ENCODE measurements at places on chromosomes 11 and 22.

GRCh38 chr11:76512851-76513653 lies 68.2 kb downstream of the EMSY start:
- no peak for DNase-seq

DNA sequence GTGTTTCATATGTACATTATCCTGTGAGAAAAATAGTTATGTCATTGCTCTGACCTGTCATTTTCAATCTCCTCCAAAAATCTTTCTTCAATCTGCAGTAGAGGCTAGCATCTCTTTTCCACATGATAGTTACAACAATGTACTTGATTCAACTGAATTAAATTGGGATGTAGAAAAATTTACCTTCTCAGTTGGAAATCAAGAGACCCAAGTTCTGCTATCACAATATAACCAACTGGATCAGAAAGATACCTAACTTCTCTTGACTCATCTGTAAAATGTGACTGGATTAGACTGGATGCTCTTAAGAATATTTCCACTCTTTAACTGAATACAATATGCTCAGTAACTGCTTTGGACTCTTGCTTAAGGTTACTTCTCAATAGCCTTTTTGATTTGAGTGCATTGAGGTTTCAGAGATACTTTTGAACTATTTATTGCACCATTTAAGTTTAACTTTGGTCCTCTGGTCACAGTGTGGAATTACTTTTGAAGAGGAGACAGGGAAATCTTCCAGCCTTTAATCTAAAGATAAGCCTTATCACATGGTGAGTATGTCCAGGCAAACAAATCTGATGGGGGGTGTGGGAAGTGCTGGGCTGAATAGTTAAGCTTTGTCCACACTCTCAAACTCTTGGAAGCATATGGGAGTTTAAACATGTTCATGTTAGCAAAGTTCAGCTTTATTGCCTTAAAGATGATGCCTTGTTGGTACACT lies 82.3 kb downstream of the YAP1 start:
- no peak for DNase-seq

DNA sequence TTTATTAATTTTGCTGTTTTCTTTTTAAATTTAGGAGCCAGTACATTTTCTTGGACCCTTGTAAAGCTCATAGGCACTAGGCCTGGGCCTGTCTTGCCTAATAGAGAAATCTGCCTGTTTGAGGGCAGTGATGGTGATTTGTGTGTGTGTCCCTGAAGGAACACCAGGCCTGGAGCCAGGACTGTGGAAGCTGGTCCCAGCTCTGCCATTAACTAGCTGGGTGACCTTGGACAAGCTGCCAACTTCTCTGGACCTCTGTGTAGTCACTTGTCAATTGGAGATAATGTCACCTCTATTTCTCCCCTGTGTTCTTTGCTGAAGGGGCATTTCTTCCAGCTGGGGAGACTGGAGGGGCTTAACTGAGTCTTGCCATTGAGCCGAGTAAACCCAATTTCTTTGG lies 16.0 kb upstream of the FTH1 start:
- DNase-seq, result no peak

DNA sequence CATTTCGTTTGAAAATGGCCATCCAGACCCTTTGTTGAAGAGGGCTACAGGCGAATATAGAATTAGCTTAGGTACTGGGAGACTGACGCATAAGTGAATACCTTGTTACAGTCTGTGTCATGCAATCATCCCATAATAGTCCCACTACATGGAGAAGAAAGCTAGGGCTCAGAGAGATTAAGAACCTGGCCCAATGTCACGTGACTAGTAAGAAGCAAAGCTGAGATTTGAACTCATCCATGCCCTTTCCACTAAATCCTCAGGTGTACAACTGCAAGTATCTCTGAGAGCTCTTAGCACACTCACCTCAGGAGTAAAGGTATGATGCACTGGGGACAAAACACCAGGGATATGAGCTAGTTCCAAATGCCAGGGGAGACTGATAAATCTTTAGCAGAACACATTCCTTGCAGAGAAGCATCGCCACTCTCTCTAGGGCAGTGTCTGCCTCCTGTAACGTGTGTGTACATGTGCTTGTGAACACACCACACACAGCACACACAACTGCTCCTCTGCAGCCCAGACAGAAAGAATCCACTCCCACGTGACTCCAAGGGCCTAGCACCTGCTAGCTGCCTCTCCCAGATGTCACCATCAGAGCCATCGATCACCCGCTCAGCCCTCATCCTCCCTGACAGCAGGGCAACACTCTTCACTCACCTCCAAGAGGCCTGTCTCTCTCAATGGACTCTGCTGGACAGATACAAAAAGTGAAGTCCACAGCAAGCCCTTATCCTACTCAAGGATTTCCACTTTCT lies 402.8 kb downstream of the NXPE2 start:
- no peak for DNase-seq

DNA sequence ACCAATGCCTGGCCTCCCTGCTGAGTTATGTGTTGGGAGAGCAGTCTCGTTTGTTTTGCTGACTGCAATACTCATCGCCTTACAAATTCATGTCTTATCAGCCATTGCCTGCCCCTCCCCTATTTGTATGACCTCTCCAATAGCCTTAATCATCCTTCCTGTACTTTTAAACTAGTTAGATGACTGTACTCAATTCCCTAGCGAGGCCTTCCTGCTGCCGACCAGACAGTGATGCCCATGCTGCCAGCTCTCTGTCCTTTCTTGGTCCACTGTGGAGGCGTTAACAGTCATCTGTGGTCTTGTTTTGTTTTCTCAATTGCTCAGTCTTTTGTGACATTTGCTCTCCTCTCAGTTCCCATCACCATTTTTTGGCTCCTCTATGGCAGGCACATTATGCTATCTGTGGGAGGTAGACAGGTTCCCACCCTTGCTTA lies 20.3 kb upstream of the YPEL1 start:
- no peak for DNase-seq

GRCh38 chr11:31106968-31107576 lies 262.5 kb downstream of the DCDC1 start:
- peak; percentile 77 for DNase-seq

DNA sequence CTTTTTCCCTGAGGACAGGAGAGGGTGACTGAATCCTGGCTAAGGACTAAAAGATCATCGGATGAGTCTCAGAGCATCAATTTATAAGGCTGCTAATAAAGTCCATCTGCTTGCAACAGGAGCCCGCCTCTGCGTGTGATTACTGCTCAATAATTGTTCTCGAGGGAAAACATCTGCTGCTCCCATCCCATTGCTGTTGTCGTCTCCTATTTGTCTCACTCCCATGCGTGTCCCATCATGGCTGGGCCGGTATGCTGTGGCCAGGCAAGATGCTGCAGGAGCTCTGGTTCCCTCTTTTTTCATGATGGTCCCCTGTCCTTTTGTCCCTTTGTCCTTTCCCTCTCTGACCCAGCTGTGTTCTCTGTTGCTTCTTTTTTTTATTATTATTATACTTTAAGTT lies 121.2 kb downstream of the SPATA19 start:
- DNase-seq, result no peak

- no peak for DNase-seq
These were observed 419.9 kb downstream of the LRRC4C start for GRCh38 chr11:41039592-41039991.

DNA sequence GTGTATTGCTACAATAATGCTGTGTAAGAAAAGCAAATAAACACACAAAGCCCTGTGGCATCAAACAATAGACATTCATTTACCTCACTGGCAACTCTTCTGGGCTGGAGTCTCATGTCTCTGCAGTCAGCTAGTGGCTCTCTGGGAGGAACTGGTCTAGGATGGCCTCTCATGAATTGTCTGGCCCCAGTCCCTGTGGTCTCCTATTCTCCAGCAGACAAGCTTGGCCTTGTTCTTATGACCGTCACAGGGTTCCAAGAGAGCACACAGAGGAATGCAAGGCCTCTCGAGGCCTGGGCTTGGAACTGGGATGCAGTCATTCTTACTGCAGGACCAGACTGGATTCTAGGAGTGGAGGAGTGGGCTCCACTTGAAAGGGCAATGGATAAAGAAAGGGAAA lies 141.2 kb upstream of the NTM start:
- no peak for DNase-seq

GRCh38 chr11:45644981-45645889 lies 20.2 kb downstream of the CHST1 start:
- DNase-seq, result no peak

DNA sequence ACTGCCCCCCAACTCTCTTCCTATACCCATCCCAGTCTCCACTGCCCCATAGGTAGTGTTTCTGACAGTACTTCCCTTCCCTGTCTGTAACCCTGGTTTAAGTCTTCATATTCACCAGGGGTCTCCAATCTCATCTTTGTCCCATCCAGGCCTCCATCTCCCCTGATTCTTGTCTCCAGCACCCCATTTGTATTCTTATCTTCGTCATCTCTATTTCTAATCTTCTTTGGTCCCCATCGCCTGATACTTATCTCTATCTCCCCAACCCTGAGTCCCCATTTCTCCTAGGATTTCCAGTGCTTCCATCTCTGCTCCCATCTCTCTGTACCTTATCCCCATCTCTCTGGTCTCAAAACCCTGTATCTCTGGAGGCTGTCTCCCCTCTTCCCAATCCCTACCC lies 1.8 kb downstream of the PHOX2A start:
- no peak for DNase-seq

GRCh38 chr11:97893612-97894011 lies 1127.1 kb upstream of the CNTN5 start:
- DNase-seq, result no peak

- DNase-seq, result no peak
These were observed 3.0 kb downstream of the GAS2L1 start for GRCh38 chr22:29309332-29310064.

DNA sequence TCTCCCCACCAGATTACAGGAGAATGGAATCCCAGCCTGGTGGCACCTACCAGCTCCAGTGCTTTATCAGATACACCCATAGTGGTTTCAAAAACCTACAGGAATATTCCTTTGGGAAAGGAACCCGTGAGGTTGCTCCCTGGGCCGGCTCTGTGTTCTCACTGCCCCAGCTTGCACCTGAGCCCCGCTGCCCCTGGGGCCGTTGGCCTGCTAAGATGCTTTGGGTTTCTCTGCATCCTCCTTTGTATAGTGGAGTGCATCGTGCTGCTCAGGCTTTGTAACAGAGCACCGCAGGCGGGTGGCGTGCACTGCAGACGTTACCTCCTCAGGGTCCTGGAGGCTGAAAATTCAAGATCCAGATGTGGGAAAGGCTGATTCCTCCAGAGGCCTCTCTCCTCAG lies 414.1 kb downstream of the BRD1 start:
- no peak for DNase-seq

DNA sequence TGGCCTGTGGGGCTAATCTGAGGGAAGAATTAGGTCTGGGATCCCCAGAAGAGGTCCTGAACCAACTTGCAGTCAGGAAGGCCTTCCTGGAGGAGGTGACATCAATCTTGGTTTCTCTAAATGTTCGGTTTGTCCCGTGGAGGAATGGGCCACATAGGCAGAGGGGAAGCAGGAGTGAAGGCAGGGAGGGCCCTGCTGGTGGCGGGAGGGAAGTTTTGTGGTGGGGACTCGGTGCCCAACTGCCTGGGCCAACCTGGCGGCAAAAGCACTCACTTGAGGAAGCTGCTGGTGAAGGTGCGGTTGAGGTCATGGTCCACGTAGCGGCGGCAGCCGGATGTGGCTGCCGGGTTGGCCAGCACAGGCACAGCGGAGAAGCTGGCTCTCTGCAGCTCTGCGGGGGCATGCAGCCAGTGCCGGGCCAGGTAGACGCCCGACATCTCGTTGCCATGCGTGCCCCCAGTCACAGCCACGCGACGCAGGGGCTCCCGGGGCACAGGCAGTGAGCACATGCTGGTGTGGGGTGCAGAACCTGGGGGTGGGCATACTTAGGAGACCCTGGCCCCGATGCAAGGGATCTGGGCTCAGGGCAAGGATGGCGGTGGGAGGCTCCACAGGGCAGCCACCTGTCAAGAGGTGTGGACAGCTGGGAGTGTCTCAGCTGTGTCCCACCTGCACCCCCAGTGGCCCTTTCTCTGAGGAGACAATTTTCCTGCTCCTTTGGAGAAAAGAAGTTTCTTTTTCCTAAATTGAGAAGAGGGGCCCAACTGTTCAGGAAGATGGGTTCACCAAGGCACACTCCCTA lies 3.8 kb downstream of the ACY3 start:
- no peak for DNase-seq

DNA sequence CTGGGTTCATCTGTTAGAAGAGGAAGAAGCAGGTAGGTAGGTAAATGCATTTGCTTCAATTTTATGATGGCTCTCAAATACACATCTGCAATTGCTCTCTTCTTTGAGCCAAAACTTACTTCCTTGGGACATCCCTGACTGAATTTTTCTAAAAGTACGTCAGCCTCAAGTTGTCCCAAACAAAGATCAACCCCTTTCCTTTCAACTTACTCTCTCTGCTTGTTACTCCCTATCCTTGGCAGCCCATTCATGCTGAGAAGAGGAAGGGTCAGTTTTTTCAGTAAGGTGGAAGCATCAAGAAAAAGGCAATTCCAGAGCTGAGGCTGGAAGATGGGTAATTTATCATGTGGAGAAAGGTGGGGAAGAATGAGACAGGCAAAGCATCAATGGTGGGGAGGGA lies 111.2 kb downstream of the LRRC32 start:
- no peak for DNase-seq

DNA sequence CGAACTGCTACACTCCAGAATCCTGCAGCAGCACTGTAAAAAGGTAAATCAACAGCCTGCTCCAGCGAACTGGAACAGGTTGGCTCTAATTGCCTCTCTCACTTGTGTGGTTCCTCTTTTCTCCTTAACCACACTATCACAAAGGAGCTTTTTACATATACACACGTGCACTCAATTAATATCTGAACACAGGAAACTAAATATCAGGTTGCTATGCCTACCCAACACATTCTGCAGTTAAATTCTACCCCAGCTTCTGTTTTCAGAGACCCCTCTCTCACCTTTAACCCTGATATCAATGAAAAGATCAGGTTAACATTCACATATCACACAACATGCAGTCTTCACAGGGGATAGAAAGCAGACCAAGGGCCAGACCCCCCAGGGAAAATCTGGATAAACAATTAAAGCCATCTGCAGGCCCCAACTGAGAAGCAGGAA lies 11.0 kb downstream of the RBFOX2 start:
- DNase-seq, result no peak

GRCh38 chr11:80188076-80188627 lies 747.3 kb upstream of the TENM4 start:
- DNase-seq, result no peak

GRCh38 chr11:108984523-108984922 lies 319.7 kb downstream of the DDX10 start:
- DNase-seq, result no peak

DNA sequence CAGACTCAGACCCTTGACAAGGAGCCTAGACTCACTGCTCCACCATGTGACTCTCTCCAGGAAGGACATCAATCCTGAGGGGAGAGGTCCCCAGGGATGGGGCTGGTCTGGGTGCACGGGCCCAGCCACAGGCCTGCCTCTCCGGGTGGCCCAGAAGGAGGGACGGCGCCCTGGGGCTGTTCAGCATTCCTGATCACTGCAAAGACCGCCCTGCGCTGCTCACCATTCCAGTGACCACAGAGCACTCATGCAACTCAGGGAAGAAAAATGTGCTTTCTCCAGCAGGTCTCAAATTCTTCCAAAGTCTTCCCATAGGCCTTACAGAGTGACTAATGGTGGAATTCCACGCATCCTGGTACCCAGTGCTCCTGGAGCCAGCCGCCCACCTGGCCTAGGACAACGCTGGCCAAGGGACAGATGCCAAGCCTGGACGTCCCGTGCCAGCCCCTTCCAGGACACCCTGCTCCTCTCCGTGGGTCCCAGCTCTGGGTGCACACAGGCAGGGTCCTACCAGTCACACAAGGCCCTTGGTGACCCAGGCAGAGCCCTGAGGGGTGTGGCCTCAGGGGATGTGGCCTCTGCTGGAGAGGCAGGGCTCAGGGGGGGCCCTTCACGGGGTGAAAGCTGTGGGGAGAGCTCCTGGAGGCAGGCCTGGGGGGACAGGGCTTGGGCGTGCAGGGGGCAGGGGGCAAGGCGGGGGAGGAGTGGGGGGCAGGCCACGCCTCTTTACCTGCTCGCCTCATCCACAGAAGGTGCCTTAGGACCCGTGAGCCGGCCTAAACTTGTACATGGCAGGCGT lies 178.8 kb downstream of the IGLL1 start:
- no peak for DNase-seq

All from endothelial cell (in vitro differentiated cells).